Hematopoietic multipotent progenitor cell treated with erythropoietin and hydrocortisone succinate and interleukin-3 and kit ligand, for 8 days (in vitro differentiated cells): ENCODE measurements at places on chromosomes 7 and 10.

- DNase-seq = no peak
Measured at GRCh38 chr7:132112657-132113056, 463.6 kb downstream of the PLXNA4 start.

DNA sequence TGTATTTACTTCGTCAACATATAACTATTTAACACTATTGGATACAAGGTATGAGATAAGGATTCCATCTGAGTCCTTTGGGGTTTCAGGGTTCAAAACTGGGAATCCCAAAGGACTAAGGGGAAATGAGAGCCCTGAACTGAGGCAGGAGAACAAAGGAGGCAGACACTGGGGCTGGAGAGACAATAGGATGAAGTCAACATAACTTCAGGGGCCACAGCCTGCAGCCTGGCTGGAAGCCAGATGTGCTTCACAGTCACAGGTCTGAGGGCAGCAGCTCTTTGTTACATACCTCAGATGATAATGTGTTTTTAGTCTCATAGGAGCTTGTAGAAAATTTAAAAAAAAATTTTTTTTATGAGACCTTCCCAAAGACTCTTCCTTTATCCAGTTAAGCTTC lies 73.3 kb downstream of the NRF1 start:
- no peak for DNase-seq

- DNase-seq = no peak
Measured at GRCh38 chr10:62022830-62023229, 121.3 kb downstream of the ARID5B start.

GRCh38 chr7:158244873-158245723 lies 342.5 kb downstream of the PTPRN2 start:
- no peak for DNase-seq

- DNase-seq = no peak
Measured at GRCh38 chr10:17682236-17682946, 38.4 kb downstream of the STAM start.

GRCh38 chr7:99010281-99010680 lies 131.9 kb downstream of the TRRAP start:
- DNase-seq = no peak

DNA sequence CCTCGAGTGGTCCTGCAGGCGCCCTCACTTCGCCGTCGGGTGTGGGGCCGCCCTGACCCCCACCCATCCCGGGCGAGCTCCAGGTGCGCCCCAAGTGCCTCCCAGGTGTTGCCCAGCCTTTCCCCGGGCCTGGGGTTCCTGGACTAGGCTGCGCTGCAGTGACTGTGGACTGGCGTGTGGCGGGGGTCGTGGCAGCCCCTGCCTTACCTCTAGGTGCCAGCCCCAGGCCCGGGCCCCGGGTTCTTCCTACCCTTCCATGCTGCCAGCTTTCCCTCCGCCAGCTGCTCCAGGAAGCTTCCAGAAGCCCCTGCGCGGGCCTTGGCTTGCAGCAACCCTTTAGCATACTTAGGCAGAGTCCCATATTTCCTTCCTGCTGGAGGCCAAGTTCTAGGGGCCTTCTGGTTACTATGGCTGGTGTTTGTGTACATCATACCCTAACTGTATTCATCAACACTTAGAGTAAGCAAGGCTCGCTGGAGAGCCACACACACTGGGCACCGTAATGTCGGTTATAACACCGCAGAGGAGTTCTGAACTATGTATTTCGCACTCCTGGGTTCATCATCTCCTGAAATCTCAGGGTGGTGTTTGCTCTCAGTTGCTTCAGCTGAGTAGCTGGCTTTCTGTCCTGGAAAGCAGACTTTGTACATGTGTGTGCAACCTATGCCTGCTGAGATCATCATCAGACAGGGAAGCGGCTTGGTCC lies 471 bp downstream of the MGMT start:
- DNase-seq = peak; percentile 6

GRCh38 chr7:116717137-116717536 lies 45.1 kb downstream of the MET start:
- no peak for DNase-seq

- DNase-seq = no peak
Measured at GRCh38 chr7:79165225-79165624, 288.2 kb downstream of the MAGI2 start.

DNA sequence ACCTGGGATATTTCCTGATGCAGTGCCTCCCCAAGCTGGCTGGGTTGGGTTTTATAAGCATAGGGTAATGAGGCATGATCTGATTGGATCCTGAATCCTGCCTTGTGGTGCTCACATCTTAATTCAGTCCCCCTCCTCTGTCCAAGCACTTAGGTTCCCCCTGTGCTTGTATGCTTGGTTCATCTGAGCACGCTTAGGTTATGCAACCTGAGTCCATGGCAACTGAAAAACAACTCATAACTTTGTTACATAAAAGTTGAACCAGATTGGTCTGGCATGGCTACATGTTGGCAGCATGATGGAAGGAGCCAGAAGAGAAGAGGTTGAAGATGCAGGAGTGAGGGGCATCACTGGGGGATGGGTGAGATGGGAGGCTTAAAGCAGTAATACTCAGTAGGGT lies 57.3 kb upstream of the OSBPL3 start:
- no peak for DNase-seq

GRCh38 chr7:27784399-27785053 lies 44.6 kb downstream of the TAX1BP1 start:
- peak; percentile 82 for DNase-seq

DNA sequence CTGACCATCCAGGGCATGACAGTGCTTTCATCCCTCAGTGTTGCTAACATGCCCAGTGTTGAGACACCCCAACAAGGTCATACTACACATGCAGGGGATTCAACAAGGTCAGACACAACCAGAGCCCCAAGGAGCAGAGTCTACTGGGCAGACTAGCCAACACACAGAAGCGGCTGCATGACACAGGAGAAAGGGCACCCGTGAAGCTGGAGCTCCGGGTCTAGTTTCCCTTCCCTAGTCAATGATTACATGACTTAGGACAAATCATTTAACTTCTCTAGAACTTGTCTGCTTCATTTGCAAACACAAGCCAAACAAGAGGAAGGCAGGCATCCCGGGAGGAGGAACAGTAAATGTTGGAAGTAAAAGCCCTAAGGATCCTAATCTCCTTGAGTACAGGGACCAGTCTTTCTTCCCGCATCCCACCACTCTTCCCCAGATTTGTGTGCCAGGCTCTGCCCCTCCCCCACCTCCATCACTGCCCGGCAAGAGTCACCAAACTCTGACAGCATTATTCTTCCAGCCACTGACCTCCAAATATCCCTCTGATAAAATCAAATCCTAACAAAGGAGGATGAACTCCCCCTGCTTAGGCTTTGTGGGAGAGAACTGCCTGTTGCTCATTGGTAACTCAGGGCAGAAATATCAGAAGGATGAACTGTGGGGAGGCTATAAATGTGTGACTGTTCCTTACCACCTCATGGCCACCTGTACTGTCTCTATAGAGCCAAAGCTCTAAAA lies 104.3 kb downstream of the KCNMA1 start:
- DNase-seq = no peak

DNA sequence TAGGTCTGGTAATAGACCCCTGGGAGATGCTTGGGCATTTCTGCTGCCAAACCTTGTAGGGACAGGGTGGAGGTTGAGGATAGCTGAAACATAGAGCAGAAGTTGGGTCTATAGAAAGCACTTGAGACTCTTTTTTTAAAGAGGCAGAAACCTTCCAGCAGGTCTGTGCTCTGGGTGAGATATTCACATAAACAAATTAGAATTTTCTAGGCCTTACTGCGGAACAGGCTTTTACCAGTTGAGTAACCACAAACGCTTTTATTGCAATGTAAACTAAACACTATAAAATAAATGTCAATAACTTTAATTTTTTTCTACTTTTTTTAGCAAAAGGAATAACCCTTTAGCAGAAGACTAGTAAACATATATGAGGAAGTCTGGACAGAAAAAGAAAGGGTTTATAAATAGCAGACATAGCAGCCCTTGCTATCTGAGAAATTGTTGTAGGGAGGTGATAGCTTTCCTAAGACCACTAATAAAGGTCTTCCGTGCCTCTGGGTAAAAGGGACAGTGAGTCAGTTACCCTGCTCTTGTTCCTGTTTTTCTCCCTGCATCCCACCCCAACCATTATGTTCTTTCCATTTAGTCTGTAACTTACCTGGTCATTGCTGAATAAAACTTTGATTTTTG lies 38.7 kb downstream of the CACNB2 start:
- DNase-seq = no peak

DNA sequence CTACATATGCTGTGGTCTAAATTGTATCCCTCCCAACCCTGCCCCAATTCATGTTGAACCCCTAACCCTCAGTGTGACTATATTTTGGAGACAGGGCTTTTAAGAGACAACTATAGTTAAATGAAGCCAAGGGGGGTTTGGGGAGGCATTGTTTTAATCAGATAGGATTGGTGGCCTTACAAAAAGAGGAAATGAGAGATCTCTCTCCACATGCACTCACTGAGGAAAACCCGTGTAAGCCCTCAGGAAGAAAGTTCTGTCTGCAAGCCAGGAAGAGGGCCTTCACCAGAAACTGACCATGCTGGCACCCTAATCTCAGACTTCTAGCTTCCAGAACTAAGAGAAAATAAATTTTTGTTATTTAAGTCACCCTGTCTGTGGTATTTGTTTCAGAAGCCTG lies 276.7 kb downstream of the KIF20B start:
- no peak for DNase-seq

DNA sequence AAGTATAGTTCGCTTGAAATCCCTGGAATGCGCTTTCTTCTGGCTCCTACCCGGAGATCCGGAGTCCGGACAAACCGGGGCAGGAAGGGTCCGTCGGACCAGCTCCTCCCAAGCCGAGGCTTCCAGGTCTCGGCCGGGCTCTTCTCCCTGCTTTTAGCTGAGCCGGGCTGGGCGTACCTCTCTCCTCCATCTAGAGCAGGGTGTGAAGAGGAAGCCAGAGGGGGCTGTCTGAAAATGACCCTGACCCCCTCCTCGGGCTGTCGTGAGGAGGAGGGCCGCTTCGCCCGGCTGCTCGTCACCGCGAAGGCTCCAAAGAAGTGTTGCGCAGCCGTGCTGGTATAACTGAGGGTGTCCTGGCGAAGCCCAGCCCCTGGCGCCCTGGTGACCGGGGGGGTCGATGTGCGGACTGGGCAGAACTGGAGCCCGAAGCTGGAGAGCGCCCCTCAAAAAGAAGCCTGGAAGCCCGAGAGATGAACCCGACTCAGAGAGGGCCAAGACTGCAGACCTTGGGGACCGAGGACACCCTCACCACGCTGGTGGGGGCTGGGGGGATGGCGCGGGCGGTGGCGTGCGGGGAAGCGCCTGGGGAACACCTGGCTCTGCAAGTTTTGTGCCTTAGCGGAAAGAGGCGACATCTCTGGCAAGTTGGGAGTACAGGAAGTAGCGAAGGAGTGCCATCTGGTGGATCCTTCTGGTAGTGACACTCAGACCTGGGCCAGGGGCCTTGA lies 5.7 kb downstream of the KAZALD1 start:
- peak; percentile 93 for DNase-seq

GRCh38 chr10:92742331-92743228 lies 52.8 kb downstream of the HHEX start:
- DNase-seq = no peak

GRCh38 chr10:122461729-122462532 lies 578 bp downstream of the HTRA1 start:
- DNase-seq = no peak

GRCh38 chr7:77239471-77239870 lies 39.9 kb upstream of the FGL2 start:
- DNase-seq = peak; percentile 4

GRCh38 chr7:17487343-17487742 lies 188.9 kb downstream of the AHR start:
- DNase-seq = no peak

DNA sequence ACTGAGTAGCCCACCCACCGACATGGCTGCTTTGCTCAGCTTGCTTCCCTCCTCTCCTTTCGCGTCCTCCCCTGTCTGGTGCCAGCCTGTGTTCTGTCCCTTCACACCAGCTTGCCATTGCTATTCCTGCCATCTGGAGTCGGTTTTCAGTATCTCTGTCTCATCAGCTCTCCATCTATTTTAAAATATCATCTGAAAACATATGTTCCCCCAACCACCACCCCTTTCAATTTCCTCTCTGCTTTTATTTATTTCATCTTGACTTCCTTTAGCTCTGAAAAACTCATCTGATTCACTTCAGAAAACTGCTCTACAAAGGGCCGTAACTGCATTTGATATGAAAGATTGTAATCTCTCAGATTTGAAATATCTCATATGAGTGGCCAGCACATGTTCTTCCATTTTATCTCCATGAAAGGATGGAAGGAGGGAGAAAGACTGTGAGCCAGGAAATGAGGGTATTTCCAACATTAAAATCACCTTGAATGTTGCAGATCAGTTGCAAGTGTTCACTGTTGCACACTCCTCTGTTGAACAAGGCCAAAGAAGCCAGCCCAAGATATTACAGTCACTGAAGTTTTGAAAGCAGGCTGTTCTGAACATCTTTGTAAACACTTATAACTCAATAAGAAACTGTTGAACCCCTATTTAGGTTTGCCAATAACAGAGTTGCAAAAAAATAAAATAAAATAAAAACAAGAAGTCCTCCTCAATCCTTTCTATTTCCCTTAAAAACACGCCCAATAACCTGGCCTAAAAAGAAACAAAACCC lies 202.4 kb upstream of the NEBL start:
- no peak for DNase-seq

DNA sequence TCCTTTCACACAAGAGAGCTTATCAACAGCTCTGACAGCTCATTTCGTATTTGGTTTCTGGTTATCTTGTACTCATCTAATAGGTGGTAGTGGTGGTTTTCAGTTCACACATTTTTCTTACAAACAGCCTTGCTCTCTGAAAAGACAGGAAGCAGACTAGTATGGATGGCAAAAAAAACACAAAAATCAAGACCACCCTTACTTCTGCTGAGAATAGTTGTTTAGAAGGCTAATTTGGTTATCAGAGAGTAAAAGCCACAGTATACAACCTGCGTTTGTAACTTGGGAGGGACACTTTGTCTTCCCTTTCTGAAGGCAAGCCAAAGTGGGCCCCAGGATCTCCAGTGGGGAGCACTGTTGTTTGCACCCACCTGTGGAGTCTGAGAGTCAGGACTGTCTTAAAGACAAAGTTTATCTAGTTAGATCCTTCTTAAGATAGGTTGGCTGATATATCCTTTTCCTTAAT lies 68.0 kb downstream of the PIP4K2A start:
- DNase-seq = no peak

- no peak for DNase-seq
Measured at GRCh38 chr10:66880826-66881225, 45.0 kb upstream of the LRRTM3 start.

GRCh38 chr10:115979576-115979975 lies 293.4 kb downstream of the GFRA1 start:
- no peak for DNase-seq

DNA sequence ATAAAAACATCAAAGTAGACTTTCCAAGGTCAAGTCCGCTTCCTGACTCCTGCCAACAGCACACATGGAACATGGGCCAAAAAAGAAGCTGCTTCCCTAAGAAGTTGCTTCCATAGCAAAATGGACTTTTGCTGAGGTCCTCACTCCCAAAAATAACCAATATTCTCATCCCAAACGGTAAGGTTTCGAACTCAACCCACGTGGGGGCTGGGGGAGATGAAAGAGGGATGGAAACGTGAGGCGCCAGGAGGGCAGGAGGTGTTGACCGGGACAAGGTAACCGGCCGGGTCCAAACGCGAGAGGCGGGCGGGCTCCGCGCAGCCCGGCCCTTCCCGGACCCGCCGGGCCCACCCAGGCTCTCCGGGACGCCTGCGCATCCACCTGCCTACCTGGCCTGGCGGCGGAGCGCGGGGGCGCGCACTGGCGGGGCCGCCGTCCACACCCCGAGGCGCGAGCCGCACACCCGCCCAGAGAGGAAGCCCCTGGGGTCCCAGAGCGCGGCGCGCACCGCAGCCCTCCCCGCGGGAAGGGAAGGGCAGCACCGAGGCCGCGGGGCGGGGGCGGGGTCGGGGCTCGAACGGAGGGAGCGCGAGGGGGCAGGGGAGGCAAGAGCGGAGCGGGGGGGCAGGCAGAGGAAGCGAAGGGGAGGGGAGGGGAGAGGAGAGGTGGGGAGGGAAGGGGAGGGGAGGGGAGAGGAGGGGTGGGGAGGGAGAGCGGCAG lies 742 bp downstream of the LMBR1 start:
- peak; percentile 45 for DNase-seq
